ENCODE measurements at places on chromosomes 5 and 9.

DNA sequence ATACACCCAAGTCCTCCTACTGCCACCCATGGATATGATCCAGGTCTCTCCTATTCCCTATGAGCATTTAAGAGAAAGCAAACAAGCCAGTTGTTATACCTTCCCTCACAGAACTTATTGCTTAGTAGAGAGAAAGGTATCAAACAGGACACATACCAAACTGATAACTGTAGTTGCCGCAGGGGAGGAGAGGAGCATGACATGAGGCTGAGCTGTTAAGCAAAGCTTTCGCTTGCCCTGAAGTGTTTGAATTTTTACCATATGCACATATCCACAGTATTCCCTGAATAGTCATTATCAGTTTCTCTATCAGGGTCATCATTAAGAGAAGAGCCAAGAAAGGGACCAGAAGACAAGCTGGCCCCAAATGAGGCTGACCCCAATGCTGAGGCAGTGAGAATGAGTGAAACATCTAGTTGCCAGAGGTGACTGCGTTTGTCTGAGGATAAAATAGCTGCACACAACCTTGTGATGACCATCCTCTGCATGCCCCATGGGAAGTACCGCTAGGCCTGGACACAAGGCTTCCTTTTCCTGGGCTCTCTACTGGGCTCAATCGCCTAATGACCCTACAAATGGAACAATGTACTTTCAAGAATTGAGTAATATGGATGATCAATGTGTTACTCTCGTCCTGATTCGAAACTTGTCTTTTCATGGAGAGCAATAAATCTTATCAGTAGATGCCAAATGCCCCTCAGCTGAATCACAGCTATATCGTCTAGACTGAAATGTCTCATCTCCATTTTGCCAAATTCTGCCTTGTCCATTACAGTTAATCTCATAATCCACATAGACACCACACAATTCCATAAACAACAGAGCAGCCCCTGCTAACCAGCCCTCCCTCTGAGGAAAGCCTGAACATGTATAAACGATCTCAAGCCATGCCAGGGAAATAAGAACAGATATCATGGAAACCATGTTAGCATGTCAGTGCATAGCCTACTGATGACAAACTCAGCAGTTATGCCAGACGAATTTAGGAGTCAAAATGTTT, 4.3 kb upstream of the IFNK start:
- peak; percentile 26 for DNase-seq

DNA sequence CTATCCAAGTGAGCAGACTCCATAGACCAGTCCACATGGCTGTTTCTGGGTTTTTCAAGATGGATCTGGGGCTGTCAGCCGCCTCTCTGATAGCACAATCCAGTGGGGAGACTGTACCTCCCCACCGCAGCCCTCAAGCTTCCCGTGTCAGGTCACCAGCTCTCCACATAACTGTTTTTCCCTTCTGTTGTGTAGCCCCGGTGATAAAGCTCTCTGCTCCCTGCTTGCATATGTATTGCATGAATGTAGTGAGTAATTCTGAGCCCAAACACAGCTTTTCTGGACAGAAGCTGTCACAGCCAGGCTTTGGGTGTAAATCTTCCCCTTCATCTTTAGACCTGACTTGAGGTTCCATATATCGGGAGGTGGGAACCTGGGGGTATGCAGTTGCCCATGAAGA, 23.1 kb upstream of the CFAP157 start:
- peak; percentile 77 for DNase-seq

DNA sequence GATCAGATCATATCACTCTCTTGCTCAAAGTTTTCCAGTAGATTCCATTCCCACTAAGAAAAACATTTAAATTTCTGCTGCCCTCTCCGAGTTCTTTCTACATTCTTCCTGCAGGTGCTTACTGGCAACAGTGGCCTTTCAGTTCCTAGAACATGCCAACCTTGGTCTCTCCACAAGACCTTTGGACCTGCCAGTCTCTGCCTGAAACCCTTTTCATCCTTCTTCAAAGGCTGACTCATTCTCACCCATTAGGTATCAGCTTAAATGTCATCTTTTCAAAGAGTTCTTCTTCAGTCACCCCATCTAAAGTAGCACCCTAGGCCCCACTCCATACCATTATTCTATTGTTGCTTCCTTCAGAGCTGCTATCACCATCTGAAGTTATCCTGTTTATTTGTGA, 21.8 kb downstream of the PPIC start:
- no peak for DNase-seq

DNA sequence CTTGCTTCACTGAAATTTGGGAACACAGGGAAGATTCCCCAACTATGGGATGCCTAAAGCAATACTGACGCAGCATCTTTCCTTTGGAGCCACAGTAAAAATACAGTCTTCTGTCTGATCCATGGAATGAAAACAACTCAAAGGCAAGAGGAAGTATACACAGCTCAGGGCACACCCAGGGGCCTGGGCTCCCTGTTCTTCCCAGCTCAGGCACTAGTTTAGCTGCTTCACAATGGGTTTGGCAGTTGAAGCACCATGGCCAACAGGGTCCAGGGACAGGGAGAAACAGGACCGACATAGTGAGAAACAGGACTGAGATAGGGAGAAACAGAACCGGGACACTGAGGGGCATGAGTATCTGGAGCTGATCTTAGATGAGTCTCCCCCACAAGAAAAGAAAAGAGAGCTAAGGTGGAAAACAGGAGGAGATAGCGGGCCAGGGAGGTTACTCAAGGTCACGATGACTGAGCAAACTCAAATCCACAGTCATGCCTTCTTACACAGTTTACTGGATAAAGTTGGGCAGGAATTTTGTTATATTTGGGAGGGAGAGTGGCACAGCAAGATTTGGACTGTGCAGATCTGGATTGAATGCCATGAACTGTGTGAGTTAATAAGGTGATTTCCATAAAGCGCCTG, 198.8 kb downstream of the SMARCA2 start:
- no peak for DNase-seq

DNA sequence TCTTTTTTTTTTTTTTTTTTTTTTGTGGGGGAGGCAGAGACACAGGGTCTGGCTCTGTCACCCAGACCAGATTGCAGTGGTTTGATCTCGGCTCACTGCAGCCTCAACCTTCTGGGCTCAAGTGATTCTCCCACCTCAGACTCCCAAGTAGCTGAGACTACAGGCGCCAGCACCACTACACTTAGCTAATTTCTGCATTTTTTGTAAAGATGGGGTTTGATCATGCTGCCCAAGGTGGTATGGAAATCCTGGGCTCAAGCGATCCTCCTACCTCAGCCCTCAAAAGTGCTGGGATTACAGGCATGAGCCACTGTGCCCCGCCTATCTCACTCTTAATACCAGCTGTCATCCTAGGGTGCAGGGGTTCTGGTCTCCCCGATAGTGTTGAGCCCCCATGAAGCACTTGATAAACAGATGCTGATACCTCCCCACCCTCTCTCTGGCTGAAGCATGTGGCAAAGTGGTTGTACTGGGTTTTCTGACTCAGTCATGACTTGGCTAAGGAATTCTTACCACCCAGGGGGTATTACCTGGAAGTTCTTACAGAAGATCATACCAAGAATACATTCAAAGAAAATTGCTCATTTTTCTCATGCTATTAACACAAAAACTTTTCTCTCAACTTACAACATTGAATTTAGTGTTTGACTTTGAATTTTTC, 110.2 kb upstream of the DAPK1 start:
- DNase-seq, result peak; percentile 9

DNA sequence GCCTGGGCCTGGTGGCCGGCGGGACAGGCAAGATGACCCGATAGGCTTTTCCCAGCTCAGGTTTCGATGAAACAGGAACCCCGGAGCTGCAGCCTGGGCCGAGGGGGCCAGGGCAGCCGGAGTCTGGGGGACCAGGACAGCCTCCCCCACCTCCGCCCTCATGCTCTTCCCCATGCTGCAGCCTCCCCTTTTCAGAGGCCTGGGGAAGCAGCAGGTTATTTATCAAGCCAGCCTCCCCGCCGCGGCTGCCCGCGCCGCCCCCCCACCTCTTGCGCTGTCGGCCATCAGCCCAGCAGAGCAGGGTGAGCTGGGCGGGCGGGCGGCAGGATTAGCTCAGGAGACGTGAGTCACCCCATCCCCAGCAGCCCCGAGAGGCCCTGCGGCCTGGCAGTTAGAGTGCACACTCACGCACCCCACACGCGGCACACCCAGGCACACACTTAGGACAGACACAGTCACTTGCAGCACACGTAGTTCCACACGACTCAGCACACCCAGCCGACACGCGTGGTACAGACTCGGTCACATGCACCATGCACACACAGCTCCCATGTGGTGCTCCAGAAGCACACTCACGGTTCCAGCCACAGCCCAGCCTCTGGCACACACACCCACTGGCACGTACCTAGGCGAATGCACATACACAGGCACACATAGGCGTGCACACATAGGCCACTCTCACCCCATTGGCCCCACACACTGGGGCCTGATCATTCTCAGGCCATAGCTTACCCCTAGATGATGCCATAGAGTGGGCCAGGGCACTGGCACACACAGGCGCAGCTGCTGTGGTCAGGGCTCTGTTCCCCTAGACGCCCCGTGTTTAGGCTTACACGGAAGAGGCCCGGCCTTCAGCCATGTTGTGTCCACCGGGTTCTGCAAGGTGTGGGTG, 13.0 kb downstream of the CXXC5 start:
- DNase-seq, result peak; percentile 95

GRCh38 chr9:1179366-1179765, 129.2 kb downstream of the DMRT2 start:
- no peak for DNase-seq

- no peak for DNase-seq
These were observed 244.8 kb upstream of the MPDZ start for GRCh38 chr9:13524245-13524644.

DNA sequence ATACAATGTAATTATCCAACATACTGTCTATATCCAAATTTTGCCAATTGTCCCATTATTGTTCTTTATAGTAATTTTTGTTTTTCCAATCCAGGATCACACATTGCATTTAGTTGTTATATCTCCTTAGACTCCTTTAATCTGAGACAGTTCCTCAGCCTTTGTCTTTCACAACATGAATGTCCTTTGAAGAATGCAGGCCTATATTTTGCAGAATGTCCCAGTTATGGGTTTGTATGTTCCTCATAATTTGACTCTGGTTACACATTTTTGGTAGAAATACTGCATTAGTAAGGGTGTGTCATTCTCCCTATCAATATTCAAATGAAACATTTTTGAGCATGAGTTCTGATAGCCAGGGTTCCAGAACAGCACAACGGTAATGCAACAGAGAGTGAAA, 6.7 kb downstream of the CD180 start:
- no peak for DNase-seq

- DNase-seq, result no peak
These were observed 104.6 kb downstream of the MSX2 start for GRCh38 chr5:174828804-174829510.

DNA sequence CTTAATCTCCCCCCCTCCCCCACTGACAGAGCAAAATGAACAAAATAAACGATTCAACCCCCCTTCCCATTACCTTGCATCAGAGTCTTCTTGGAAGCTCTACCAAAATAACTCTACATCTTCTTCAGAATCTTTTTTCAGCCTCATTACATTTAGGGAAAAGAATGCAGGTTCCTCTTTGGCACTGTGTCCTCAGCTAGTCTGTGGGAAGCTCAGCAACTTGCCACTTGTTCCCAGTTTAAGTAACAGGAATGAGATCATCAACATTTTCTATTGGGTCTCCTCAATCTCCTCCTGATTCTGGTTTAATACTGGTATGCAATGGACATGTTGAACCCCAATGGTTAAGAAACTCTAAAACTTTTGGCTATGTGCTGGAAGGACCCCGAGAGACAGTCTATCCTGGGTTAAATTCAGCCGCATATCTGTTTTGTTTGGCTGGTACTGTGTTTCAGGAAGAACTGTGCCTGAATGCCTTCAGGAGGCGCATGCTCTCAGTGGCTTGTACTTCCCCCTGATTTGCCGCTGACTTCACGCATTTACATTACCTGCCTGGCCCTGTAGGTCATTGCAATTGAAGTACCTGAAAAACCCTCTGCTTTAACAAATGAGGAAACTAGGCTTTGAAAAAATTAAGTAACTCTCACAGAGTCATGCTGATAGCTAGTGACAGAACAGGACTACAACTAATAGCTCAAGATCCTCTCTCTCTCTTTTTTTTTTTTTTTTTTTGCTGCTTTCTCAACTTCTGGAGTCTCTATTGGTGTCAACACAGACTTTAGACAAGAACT, 78.1 kb upstream of the HMHB1 start:
- DNase-seq, result peak; percentile 77

- DNase-seq, result no peak
These were observed 1941.4 kb upstream of the NUDT12 start for GRCh38 chr5:105503950-105504349.

GRCh38 chr5:54915466-54916027, 69.8 kb downstream of the ESM1 start:
- DNase-seq, result no peak

DNA sequence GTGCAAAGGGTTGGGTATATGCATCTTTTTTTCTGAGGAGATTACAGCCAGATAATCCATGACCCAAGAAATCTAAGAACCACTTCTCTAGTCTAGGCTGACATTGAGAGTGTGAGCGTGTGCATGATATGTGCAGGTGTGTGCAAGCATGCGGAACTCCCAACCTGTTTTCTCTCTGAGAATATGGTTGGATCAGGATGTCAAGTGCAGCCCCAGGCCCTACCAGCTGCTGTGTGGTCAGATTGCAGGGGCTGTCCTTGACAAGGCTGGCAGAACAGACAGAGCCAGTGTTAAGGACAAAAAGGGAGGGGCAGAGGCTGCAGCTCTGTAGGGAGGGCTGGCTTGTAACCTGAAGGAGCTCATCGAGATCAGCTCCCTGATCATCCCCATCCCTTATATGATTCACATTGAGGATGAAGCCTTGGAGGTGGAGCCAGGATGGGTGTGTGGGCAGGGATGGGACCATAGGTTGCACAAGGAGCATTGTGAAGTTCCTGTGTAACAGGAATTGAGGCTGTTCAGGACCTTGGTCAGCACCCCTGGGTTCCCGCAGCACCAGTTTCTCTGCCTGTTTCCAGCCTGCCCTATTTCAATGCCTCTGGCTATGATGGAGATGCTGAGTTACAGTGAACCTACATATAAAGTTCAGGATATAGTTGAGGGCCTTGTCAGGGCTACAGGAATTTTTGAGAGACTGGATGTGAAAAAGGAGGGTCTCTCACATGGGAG, 52.6 kb upstream of the ARAP3 start:
- peak; percentile 51 for DNase-seq

- peak; percentile 50 for DNase-seq
These were observed 79.0 kb downstream of the PAPPA start for GRCh38 chr9:116232424-116233159.

GRCh38 chr5:14445576-14446290, 135.9 kb upstream of the OTULINL start:
- peak; percentile 70 for DNase-seq

DNA sequence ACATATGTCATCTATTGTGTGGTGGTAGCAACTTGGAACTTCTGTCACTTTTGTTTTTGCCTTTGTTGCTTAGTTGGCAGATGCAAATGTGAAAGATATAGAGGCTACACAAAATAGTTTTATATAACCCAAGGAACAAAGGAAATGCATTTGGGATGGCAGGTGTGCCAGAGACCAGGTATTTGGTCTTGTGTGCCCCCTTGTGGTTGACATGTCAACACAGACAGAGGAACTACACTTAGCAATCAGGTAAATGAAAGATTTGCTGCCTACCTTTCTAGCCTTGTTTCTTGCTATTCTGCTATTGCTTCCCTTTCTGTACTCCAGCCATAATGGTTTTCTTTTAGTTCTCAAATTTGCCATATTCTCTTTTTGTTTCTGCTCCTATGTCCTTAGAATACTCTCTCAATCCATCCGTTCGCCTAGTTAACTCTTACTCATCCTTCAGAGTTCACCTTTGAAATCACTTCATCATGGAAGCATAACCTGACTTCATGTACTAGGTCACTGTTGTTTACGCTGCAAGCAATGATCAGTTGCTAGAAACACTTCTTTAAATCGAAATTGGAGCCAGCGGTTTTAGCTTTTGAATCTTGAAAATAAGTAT, 119.5 kb downstream of the TRPM3 start:
- peak; percentile 23 for DNase-seq

GRCh38 chr5:97181856-97182545, 1.0 kb downstream of the RIOK2 start:
- peak; percentile 11 for DNase-seq

All from AG10803 (cell line).